OCI-M1 (cell line): ENCODE measurements at places on chromosomes 7 and 10.

GRCh38 chr10:49364747-49365146 is 31.1 kb downstream of the DRGX start:
- DNase-seq: no peak

GRCh38 chr7:38002689-38003088 is 82.2 kb downstream of the EPDR1 start:
- no peak for DNase-seq

DNA sequence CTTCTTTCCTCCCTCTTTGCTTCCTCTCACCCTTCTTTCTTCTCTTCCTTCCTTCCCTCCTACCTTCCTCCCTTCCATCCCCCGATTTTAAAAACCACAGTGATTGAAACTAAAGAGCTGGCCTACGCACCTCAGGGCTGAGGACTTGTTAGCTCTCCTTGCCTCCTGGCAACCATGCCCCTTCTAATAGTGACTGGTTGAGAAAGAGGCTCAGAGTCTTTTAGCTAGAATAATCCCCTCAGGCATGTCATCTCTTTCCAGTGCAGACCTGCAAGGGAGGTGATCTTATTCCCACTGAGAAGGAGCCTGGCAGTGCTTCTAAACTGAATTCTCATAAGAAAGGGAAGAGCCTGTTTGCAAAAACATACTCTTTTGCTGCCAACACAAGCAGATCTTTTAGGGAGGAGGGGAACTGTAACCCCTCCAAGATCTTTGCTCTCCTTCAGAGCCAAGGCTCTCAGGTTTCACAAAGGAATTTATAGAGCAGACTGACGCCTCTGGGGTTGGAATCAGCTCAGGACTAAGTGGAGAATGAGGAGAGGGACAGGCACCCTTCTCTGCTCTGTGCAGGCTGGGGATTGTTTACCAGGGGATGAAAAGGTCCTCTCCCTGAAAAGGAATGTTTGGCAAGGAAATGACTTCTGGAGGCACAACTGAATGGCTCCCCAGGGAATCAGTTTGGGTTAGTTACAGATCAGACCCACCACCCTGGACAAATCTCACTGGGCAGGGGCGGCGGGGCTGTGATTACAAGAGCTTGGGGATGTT is 9.4 kb upstream of the ANKRD1 start:
- no peak for DNase-seq

DNA sequence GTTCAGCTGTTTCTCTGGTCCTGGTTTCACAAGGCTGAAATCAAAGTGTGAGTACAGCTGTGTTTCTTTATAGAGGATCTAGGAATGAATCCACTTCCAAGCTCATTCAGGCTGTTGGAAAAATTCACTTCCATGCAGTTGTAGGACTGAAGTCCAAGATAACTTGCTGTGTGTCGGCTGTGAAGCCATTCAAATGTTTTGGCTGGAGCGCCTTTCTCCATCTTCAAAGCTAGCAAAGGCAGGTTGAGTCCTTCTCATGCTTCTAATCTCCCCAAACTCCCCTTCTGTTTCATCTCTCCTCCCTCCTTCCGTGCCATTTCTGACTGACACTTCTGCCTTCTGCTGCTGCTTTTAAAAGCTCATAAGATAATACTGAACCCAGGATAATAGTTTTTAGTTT is 1195.4 kb upstream of the LRRN3 start:
- peak; percentile 9 for DNase-seq

DNA sequence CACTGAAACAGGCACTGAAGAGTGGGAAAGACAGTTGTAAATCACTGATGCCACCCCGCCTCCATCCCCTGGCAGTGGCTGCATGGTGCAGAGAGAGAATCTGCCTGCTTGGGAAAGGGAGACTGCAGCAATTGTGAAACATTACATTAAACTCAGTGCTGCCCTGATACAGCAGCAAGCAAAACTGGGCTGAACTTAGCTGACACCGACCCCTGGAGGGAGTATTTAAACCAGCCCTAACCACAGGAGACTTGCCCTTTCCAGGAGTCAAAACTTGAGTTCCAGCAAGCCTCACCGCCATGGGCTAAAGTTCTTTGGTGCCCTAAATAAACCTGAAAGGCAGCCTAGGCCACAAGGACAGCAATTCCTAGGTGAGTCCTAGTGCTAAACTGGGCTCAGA is 109.4 kb upstream of the PLPP4 start:
- DNase-seq: no peak

GRCh38 chr10:133231244-133231945 is 1.4 kb downstream of the UTF1 start:
- DNase-seq: no peak

GRCh38 chr10:71244431-71245419 is 32.4 kb downstream of the UNC5B start:
- no peak for DNase-seq

GRCh38 chr7:112282476-112283188 is 76.1 kb downstream of the ZNF277 start:
- DNase-seq: peak; percentile 48

DNA sequence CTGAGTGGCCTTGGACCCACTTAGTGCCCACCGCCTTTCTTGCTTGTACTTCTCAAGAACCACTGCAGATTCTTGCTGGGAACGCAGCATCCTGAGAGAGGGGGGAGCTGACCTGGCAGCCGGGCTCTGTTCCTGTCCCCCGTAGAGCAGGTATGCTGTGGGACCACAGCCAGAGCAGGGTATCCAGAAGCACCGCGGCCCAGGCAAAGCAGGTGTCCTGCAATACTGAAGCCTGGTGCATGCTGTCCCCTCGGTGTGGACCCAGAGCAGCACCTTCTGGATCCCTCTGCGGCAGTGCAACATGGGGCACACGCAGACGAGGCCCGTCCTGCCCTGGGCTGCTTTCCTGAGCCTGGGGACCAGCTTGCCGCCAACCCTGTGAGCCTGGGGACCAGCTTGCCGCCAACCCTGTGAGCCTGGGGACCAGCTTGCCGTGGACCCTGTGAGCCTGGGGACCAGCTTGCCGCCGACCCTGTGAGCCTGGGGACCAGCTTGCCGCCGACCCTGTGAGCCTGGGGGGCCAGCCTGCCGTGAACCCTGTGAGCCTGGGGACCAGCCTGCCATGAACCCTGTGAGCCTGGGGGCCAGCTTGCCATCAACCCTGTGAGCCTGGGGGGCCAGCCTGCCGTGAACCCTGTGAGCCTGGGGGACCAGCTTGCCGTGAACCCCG is 60.9 kb upstream of the ADGRA1 start:
- no peak for DNase-seq

DNA sequence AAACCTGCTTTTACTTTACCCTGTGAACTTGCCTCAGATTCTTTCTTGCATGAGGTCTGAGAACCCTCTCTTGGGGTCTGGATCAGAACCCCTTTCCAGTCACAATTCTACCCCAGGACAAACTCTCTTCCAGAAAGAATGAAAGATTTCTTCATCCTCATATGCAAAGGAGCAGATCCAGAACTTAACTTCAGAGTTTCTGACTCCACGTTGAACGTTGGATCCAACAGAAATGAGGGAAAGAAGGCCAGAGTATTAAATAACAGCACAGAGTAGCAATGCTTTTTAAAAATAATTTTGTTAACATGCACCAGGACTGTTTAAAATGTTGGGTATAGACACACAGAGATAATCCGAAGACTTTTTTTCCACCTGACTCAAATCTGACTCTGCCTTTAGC is 632.9 kb upstream of the AUTS2 start:
- DNase-seq: no peak

DNA sequence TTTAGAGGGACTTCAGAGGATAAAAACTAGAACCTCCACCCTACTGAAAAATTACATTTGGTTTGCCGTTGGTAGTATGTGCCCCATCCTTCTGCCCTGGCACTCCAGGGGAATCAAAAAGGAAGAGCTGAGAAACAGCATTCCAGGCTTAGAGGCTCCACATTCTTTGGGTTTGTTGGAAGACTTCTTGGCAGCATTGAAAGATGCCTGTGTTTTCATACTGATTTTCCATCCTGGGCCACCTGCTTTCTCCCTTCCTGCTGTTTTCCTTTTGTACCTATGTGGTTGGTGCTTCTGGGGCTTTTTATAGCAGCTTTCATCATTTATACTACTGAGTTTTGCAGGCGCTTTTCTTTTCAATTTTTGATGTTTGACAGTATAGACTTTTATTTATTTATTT is 61.7 kb downstream of the AUTS2 start:
- no peak for DNase-seq

DNA sequence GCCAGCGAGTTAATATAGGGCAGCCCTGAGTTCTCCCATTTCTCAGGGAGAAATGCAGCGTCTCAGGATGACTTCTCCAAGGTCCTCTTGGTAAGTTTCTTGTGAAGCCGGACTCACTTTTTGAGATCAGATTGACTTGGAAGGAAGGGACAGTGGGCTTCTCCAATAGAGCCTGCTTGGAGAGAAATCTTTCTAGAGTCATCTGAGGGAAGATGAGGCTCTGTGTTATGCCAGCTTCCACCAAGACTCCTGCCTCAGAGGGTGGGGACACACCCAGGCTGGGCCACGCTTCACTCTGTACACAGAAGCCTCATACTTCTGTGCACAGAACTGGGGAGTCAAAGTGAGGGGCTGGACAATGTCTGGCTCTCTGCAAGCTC is 5.6 kb downstream of the C10orf105 start:
- DNase-seq: no peak

DNA sequence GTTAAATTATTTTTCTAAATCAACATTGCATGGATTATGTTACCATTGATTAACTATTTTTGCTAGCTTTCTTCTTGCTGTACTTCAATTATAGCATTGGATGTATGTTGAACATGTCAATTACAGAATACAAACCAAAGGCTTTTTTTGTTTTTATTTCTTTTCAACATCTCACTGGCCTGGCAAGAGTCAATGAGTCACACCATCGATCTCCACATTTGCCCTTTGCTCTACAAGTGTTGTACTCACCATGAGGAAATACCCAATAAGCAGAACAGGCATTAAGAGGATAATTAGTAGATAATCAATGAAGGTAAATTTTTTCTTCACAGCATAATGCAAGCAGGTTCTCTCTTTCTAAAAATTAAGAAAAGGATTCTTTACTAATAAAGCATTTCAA is 23.3 kb downstream of the ANKRD22 start:
- no peak for DNase-seq
